ENCODE measurements at places on chromosomes 1 and 21.

- DNase-seq: no peak
Measured at GRCh38 chr1:1067860-1068516, 6.1 kb downstream of the RNF223 start.

GRCh38 chr21:14591882-14592281 lies 45.8 kb upstream of the SAMSN1 start:
- DNase-seq: no peak

- no peak for DNase-seq
Measured at GRCh38 chr1:237527761-237528160, 363.0 kb downstream of the ZP4 start.

DNA sequence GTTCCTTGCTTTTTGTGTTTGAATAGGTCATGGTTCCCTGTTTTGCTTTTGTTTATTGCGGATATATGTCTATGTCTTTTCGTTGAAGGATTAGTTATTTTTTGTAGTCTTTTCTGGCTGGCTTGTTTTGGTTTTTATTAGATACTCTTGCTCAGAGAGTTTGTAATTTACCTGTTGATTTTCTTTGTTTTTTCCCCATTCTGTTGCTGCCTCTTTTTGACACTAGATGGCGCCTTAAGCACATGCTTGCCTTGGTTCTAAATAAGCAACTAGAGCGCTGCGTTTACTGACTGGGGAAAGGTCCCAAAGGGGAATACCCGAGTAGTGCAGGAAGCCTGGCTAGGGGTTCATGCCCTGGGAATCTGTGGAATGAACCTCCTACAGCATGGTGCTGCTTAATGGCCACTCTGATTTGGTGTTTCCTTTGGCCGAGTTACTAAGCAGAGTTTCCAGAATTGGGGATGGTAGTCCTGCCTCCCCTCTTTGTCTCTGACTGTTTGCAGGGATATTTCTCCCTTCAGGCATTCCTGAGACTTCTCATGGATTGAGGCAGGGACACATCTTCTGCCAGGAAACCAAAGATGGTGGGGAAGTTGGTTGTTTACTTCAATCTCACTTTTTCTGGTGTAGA lies 143.2 kb downstream of the PTPRU start:
- DNase-seq: peak; percentile 15

GRCh38 chr1:228213917-228214808 lies 6.3 kb downstream of the OBSCN start:
- no peak for DNase-seq
